ENCODE measurements at places on chromosomes 12 and 14.

- DNase-seq, result peak; percentile 17
Observed at GRCh38 chr12:87820524-87821202, 208.5 kb downstream of the C12orf50 start.

DNA sequence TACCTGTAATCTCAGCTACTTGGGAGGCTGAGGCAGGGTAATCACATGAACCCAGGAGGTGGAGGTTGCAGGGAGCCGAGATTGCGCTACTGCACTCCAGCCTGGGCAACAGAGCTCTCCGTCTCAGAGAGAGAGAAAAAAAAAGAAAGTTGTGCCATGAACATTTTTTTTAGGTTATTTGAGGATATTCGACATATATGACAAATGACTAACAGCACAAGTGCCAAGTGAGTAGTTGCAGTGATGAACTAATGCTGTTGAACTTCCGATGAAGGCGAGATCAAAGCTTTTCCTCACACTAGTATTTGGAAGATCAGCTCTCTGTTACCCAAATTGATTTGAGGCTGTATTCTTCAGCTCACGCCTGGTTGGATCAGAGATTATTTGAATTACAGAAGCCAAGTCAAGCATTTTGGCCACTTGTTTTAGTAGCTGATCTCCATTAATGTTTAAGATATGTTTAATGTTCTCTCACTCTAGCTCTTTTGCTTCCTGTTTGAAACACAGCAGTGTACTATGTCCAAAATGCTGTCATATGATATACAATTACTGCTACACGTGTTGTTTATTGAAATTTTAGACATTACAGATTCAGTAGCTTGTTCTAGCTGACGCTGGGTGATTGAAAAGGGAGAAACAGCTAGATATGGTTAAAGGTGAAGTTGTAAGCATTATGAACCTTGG is 43.4 kb downstream of the WDR20 start:
- DNase-seq, result no peak

DNA sequence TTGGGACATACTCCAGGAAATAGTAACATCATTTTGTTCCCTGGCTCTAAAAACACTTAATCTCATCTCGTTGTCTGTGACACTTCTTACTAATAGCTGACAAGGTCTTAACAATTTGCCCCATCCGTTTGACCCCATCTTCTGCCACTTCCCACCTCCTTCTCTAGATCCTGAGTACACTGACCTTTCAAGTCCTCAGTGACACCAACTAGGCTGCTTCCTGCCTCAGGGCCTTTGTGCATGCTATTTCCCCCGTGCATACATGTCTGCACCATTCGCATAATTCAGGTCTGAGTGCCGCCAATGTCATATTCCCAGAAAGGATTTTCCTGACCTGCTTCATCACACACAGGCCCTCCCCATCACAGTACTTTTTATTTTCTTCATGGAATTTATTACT is 70.6 kb upstream of the CCND2 start:
- no peak for DNase-seq

DNA sequence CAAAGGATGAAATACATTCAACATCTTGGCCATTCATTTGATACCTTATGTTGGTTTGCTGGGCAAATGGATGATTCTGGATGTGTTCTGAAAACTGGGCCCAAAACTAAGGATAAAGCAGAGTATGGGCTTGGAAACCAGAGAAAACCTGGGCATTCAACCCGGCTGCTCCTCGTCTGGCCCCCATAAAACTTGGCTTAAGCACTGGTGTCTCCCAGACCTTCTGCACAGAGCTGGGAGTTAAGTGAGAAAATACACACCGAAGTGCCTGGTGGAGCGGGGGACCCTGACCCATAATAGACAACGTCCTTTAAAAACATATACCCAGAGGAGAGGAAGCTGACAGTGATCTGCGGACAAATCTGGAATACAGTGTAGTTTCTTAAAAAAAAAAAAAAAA is 112.5 kb downstream of the FOXN3 start:
- no peak for DNase-seq

GRCh38 chr14:68663385-68664076 is 129.3 kb downstream of the ZFP36L1 start:
- DNase-seq, result no peak
